Thyroid gland (tissue), 4 donors: ENCODE measurements at places on chromosomes 13 and 19.
A peak's percentile ranks its signal among the peaks of the same experiment; 100 is the strongest.

GRCh38 chr13:111957913-111958450, 109.0 kb upstream of the SOX1 start:
- no peak for DNase-seq

GRCh38 chr19:55193481-55193880, 13.4 kb upstream of the SYT5 start:
- no peak for DNase-seq

- DNase-seq: no peak
These were observed 11.8 kb upstream of the FBN3 start for GRCh38 chr19:8161135-8161646.

DNA sequence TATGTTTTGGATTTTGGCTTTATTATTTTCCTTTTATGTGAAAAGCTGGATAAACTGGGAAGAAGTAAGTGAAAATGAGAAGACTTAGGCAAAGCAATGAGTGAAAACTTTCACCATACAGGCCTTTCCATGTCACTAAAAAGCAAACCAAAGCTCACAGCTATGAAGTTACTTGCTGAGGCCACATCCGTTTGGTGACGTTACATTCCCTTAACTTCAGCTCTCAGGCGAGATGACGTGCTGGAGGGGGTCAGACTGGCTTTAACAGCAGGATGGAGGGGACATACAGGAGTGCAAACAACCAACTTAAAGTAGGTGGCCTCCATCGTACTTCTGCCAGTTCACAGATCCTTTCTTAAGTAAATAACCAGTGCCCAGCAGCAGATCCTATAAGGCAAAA, 522.3 kb downstream of the MYO16 start:
- DNase-seq: no peak

GRCh38 chr13:28324181-28324789, 170.6 kb downstream of the FLT1 start:
- peak; percentile 58 for DNase-seq

DNA sequence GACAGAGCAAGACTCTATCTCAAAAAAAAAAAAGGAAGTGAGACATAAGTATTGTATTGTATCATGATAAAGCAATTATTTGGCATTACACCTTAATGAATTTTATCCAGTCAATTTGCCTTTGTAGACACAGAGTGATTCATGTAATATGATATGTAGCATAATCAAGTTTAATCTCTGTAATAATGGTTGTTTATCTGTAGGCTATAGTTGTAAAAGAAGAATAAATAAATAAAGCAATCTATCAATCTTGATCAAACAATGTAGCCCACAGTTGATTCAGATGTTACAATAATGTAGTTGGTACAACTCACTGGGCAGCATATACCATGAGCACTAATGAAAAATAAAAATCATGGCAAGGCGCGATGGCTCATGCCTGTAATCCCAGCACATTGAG, 28.5 kb upstream of the CEACAM20 start:
- no peak for DNase-seq

GRCh38 chr13:64078025-64078424, 2662.4 kb upstream of the PCDH20 start:
- no peak for DNase-seq

DNA sequence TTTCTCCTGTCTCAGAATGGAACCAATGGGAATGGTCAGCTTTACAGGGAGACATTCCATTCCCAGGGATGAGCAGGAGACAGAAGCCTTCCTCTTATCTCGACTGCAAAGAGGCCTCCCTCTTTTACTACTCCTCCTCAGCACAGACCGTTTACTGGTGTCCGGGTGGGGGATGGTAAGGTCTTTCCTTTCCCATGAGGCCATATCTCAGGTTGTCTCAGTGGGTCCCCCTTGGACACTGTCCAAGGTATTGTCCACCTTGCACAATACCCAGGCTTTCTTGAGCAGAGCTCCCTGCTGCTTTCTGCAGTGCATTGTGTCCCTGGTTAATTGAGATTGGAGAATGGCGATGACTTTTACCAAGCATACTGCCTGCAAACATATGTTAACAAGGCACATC, 7.5 kb upstream of the ZNF808 start:
- no peak for DNase-seq

GRCh38 chr19:4523306-4524110, 5.2 kb upstream of the PLIN4 start:
- peak; percentile 31 for DNase-seq

DNA sequence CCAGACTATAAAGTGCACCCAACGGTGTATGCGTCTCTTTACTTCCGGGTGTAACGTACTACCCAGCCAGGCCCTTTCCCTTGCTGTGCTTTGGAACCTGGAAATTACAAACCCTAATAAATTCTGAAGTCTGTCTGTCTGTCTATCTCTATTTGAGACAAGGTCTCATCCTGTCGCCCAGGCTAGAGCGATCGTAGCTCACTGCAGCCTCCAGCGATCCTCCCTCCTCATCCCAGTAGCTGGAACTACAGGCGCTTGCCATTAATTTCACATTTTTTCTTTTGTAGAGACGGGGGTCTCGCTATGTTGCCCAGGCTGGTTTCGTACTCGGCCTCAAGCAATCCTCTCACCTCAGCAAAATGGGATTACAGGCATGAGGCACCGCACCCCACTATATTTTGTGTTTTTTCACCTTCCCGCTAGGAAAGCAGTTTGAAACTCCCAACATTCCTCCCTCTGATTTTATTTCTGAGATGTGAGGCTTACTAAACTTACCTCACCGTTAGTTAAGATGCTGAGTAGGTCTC, 469 bp upstream of the RNF6 start:
- no peak for DNase-seq

DNA sequence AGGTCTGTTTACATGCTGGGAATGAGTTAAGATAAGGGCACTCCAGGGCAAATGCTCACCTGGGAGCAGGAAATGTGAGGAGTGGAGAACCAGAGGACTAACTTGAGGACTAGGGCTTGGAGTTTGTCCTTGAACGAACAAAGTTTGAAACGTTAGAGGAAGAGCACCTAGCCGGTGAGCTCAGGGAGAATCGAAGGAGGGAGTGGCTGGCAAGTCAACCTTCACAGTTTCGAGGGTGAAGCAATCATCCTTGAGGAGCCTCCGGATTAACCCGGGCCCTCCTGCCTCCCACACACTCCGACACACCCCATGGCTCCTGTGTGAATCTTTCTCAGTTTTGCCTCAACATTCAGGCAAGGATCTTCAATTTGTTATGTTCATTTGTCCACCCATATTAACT, 58.6 kb downstream of the LMO7 start:
- DNase-seq: peak; percentile 36

DNA sequence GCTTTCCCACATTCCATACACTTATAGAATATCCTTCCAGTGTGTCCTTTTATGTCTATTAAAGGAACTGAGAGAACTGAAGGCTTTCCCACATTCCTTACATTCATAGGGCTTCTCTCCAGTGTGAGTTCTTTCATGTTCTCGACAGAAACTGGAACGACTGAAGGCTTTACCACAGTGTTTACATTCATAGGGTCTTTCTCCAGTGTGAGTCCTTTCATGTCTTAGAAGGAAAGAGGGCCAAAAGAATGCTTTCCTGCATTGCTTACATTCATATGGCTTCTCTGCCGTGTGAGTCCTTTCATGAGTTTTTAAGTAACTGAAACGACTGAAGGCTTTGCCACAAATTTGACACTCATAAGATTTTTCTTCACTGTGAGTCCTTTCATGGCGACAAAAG, 22.3 kb downstream of the ZNF44 start:
- no peak for DNase-seq

DNA sequence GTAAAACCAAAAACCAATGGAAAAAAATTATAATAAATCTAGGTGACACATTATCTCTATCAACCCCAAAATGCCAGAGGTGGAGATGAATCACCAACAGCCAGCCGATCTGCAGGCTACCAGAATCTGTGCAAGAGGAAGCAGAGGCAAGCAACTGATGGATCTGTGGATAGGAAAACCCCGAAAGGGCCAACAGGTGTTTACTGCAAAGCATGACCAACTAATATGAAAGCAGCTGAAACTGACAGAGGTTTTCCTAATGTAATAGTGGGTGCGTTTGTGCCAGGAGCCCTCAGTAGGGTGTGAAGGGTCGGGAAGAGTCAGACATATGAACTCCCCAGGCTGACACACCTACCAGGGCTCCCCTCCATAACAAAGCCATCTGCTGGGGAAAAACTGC, 554.6 kb downstream of the RFC3 start:
- DNase-seq: no peak

DNA sequence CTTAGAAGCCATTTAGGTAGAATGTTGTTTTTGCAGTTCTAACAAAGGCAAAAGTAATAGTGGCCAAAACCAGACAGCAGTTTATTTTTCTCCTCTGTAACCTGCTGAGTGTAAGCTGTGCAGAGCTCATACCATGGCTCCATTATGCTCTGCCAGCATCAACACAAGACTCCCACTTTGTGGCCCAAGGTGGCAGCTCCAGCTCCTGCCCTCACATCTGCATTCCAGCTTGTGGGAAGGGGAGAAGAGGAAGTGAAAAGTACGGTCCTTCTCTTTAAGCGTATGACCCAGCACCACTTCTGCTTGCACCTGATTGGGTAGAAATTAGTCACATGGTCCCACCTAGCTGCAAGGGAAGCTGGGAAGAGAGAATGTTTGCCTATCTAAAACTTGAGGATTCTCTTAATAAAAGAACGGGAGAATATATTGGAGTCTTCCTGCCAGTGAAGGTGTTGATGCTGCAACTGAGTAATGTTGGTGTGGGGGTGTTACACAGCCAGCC, 19.2 kb downstream of the ADGRE1 start:
- no peak for DNase-seq

DNA sequence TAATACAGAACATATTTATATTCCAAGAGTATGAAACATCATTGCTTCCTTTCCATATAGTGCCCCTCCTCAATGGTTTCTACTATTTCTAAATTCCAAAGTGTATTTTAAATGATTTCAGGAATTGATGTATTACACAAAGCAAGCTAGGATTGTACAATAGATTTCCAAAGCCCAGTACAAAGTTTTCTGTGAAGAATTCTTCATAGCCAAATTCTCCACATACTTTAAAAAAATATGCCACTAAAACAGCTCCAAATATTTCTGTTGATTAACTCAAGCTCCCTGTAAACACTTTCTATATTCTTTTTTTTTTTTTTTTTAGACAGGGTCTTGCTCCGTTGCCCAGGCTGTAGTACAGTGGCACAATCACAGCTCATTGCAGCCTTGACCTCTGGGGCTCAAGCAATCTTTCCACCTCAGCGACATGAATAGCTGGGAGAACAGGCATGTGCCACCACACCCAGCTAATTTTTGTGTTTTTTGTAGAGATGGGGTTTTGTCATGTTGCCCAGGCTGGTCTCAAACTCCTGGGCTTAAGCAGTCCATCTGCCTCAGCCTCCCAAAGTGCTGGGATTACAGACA, 50.6 kb downstream of the ELF1 start:
- DNase-seq: peak; percentile 35

DNA sequence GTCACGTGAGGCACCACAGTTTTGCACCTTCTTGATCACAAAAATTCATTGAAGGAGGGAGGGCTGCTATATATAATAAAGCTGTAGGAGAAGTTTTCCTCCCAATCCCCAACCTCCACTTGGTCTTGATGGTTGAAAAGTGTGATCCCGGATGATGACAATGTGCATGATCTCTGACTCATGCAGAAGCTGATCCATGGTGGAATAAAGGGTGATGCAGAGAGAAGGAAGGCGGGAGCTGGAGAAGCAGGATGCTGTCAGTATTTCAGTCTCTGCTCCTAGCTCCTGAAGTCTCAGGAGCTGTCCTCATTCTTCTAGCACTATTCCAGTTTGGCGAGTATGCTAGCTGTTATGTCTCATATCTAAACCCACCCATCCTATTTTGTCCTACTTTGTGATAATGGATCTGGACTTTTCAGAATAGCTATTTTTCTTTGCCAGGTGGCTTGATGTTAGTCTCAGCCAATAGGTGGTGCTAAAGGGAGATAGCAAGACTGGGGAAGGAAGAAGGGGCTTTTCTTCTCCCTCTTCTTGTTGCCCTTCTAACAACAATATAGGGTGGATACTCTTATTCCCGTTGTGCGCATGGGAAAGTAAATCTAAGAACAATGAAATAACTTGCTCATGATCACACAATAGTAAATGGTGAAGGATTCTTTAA, 65.6 kb upstream of the HTR2A start:
- DNase-seq: no peak

DNA sequence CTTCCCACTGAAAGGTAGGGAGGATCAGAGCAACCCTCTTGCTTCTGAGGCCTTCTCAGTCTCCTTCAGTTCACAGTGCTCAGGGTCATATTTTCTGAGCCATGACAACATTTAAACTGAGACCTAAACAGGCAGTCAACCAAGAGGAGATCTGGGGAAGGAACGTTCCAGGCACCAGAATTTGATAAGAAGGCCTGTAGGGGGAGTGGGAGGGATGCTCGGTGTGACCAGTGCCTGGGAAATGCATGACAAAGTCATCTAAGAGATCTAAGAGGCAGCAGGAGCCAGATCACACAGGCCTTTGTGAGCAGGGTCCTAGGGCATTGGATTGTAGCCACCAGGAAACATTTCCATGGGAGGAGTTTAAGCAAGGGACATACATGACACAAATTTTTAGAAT, 71.6 kb downstream of the SHISA2 start:
- peak; percentile 63 for DNase-seq

GRCh38 chr19:50550594-50550966, 17.7 kb downstream of the LRRC4B start:
- DNase-seq: no peak

DNA sequence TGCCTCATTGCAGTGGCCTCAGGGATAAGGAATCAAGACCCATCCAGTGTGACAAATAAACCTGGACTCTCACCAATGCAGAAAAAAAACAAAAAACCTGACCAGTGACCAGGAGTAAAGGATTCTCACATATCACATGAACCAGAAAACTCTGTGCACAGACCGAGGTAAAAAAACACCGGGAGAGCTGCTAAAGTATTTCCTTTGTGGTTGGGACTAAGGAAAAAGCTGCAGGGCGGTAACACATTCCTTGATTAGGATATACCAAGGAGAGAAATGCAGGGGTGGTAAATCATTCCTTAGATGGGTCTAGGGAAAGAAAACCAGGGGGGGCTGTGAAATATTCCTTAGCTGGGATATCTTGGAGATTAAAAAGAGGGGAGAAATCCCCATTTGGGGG, 64.8 kb upstream of the ZNF85 start:
- DNase-seq: peak; percentile 18

GRCh38 chr13:28942906-28943305, 122.8 kb downstream of the MTUS2 start:
- no peak for DNase-seq

DNA sequence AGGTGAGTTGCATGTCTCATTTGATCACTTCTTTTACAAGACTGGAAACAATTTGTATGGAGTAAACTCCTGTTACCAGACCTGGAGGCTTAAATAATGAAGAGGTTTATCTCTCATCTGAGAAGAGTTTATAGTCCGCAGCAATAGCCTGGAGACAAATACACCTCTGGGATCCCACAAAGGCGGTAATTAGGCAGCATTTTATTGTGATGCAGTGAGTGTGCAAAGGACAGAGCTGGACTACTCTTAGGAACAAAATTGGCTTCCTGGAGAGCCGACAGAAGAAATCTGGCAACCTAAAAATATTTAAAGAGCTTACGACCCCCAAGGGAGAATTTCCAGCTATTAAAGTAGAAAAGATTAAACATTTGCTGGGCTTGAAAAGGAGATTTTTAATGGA, 11.8 kb upstream of the KATNAL1 start:
- no peak for DNase-seq

- no peak for DNase-seq
These were observed 43.8 kb downstream of the PEPD start for GRCh38 chr19:33477781-33478180.
